ENCODE measurements at places on chromosomes 16 and 17.

GRCh38 chr17:67374329-67375053 lies 2.6 kb upstream of the PITPNC1 start:
- peak; percentile 82 for DNase-seq

DNA sequence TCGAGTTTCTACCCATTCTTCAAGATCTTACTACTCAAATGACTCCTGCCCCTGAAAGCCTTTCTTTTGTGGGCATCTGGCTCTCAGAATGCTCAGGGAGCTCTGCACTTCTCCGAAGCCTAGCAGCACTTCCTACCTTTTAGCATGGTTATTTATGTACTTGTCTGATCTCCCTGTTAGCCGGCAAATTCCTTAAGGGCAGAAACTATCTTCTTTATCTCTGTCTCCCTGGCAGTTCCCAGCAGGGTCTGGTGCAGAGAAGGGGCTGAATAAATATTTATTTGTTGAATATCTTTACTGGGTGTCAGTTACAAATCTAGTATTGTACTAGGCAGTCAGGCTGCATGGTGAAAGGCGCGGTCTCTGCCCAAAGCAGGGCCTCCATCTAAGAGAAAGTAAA lies 30.7 kb downstream of the TMEM132E start:
- DNase-seq, result no peak

GRCh38 chr17:79914813-79915740 lies 75.8 kb upstream of the CBX4 start:
- no peak for DNase-seq

DNA sequence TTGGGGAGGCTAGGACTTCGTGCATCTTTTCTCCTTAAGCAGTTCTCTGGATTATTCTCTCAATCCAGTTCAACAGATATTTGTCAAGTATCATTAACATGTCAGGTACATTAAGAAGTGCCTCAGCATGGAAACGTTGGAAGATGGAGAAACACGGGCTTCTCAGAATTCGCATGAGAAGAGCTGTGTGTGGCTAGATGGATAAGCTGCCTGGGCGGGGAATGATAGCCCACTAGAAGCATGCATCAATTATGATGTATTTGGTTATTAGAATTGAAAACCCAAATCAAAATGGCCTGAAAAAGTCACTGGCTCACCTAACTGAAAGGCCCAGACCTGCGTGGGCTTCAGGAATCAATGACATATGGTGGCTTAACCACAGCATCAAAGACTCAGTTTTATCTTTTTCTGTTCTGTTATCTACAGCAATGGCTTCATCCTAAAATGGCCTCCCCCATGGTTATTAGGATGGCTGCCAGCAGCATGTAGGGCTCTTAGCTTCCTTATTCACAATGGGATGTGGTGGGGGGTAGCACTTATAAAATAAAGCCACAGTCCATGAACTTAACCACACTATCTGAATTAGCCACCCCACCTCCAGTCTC lies 43.9 kb downstream of the MMD start:
- DNase-seq, result no peak

- DNase-seq, result no peak
Measured at GRCh38 chr17:72455562-72455961, 334.7 kb downstream of the SOX9 start.

DNA sequence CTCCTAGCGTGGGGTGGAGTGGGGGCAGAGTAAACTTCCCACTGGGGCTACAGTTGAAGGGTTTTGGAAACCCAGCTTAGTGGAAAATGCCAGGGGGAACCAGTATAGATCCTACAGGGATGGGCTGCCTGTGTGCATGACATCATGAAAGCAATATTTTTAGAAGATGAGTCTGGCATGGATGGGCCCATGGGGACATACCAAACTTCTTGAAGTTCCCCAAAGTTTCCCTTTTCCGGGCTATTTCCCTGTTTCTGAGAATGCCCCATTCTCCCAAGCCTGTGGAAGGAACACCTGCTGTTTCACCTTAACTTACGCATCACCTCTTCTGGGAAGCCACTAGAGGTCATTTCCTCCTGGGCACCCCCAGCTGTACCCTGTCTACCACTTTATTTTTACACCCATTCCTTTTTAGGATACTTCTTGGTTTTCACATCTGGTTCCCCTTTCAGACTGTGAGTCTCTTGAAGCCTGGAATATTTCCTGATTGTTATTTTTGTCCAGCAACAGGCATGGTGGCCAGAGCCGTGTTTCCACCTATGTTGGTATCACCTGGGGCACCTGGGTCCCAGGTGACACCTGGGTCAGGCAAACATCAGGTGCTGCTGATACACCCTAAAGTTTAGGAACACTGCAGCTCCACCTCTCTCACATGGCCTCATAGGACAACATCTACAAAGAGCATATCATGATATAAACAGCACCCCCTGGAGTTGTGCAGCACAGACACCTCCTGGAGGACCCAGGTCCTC lies 9.8 kb downstream of the SOCS3 start:
- DNase-seq, result no peak

DNA sequence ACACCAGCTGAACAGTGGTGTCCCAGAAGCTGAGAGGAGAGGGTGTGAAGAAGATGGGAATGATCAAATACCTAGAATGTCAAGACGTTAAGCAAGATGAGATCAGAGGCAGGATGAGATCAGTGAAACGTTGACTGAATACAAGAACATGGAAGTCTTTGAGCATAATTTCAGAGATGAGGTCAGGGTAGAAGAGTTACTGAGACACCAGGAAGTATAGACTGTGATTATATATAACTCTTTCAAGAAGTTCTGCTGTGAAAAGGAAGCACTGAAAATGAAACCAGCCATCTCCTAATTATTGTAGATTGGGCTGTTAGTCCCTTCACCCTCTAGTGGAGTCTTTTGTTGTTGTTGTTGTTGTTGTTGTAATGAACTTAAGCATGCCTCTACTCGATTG lies 9.1 kb downstream of the SHCBP1 start:
- no peak for DNase-seq

DNA sequence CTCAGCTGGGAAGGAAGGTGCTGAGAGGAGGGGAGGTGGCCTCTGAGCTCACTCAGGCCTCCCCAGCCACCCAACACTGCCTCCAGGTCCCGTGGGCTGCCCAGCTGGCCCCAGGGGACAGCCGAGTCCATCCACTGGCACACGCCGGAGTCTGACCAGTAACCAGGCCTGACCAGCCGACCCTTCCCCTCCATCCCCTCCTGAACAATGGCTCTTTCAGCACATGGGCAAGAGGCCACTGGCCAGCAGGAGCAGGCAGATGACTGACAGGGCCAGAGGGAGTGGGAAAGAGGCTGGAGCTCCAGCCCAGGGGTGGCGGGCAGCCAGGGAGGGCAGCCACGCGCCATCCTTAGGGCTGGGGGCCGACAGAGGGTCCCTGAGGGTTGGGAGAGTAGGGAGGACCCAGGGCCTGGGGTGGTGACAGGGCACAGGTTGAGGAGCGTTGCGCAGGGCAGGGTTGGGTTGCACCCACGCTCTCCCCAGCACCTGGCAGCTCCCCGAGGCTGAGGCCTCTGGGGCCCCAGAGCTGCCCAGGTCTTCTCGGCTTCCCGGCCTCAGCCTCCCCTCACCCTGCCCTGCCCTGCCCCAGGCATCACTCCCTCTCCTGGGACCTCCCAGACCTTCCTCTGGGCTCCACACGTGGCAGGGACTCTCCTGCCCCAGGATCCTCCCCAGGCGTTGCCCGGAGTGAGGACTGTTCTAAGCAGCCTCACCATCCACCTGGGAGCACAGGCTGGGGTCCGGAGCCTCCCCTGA lies 20.2 kb upstream of the SLC38A10 start:
- DNase-seq, result no peak

GRCh38 chr16:31094088-31094423 lies 541 bp downstream of the VKORC1 start:
- DNase-seq, result no peak

- DNase-seq, result no peak
Measured at GRCh38 chr17:37546302-37546701, 56.6 kb downstream of the DUSP14 start.

- no peak for DNase-seq
Measured at GRCh38 chr16:22635801-22636200, 125.1 kb downstream of the NPIPB5 start.

DNA sequence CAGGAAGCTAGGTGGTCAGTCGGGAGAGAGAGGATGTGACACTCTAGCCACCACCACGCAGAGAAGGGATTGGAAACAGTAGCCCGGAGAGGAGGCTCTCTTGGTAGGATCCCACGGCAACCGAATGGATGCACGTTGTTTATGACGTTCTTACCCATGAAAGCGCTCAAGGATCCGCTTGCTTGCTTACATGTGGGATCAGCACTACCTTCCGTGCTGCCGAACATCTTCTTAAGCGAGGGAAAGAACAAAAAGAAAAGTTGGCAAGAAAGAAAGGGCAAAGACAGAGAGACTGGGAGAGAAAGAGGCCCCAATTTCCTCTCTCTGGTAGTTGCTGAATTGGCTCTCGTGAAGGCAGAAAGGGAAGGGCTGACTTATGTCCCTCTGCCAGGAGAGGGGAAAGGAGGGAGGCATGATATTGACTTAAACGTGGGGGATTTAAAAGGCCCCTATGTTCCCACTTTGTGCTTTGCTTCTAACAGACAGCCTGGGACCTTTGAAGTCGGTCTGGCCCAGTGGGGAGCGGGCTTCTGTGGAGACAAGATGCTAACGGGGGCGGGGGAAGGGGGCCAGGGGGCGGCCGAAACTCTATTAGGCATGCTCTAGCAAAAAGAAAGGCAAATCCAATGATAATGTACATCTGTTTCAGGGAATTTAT lies 35.4 kb downstream of the SNX20 start:
- DNase-seq, result no peak

DNA sequence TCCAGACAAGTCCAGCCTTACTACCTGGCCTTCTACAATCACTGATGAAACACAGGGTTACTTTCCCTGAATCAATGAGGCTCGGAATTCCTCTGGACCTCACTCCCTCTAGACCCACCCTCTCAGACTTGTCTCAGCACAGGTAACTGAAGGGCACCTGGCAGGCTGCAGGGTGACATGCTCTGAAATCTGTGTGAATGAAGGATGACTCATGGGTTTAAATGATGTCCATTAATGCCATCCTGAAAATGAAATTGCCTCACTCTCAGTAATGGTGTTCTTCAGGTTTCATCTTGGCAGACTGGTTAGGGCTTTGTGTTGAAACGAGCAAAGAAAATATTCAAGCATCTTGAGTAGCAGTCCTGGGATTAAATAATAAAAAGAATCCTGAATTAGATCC lies 134.4 kb downstream of the MAF start:
- no peak for DNase-seq

DNA sequence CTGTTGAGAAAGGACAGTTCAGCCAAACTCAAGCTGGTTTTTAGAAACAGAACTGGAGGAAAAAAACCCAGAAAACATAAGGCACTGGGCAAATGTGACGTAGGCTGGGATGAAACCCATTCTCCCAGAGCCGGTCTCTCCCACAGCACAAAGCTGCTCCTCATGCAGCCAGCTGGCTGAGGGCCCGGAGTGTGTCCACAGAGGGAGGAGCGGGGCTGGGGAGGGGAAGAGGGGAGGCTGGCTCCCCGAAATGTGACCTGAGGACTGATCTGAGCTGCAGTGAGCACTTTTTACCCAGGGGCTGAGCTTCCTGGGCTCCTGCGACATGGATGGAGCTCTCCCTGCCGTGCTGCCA lies 20.8 kb downstream of the FOXF1 start:
- DNase-seq, result no peak

- DNase-seq, result no peak
Measured at GRCh38 chr16:11004973-11005610, 60.7 kb downstream of the CLEC16A start.

DNA sequence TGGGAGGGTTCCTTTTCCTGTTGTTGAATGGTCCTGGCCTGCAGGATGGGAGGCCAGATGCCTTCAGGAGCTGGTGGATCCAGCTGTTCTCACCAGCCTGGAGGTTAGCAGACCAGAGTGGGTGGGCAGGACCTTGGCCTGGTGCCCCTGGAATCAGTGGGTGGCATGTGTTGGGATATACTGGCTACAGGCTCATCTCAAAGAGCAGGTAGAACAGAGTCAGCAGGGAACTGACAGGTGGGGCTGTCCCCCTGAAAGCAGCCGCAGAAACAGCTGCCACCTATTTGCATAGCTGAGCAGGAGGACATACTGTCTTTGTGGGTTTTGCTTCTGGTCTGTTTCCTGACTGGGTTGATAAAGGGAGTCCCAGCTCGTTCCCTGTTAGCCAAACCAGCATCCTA lies 144.1 kb downstream of the RAB11FIP4 start:
- DNase-seq, result no peak

DNA sequence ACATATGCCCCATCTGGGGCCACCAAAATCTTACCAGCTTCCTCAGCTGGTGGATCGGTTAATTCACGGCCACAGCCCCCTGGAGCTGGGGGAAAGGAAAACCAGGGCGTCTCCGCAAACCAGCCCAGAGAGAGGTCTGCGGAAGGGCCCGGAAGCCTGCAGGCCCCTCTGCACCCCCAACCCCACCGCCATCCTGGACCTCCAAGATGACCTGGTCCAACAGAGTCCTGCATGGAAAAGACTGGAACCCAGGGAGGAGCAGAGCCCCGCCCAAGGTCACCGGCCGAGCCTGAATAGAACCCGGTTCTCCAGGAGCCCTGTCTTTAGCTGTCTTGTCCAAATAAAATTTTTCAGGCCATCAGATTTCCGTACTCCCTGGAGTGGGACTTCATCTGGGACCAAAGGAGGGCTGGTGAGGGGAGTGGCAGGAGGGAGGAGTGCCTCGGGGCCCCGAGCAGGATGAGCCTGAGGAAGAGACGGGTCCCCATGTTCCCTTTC lies 37.4 kb upstream of the NDRG4 start:
- no peak for DNase-seq

- DNase-seq, result no peak
Measured at GRCh38 chr17:77036136-77036840, 104.5 kb upstream of the SEC14L1 start.

- DNase-seq, result no peak
Measured at GRCh38 chr16:85291302-85292148, 179.3 kb upstream of the CIBAR2 start.

DNA sequence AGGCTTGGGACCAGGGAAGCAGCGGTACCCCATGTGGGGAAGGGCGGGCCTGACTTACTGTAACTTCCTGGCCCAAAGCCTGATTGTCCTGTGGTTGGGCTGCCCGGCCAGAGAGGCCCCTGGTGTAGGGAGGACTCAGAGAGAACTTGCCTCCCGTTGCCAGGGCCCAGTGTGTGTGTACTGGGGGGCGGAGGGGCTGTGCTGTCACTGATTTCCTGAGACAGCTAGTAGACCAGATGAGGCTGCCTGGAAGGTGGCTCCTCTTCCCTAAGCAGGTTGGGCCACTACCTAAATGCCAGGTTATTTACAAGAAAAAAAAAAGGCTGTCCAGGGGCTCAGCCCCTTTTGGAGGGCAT lies 16.7 kb downstream of the SOCS3 start:
- DNase-seq, result no peak

- DNase-seq, result no peak
Measured at GRCh38 chr16:2806286-2806685, 8.0 kb downstream of the PRSS41 start.

- DNase-seq, result no peak
Measured at GRCh38 chr17:77212081-77212832, 71.5 kb downstream of the SEC14L1 start.
